ENCODE measurements at places on chromosomes 13 and 19. TPM values are rescaled to one million over a fixed set of nuclear protein-coding genes. Genes with fewer than 3 reads are reported as not detected.

The TTC9B gene
- total RNA-seq = not detected

The TBXA2R gene
- 0.70 TPM for total RNA-seq

The ZNF780A gene
- total RNA-seq = 43.5 TPM

The PNKP gene
- 171 TPM for total RNA-seq

The F10 gene
- not detected for total RNA-seq

The ZNF420 gene
- total RNA-seq = 28.6 TPM

The NCR1 gene
- not detected for total RNA-seq

The SLC15A1 gene
- total RNA-seq = not detected

The KASH5 gene
- 0.69 TPM for total RNA-seq

The ZNF253 gene
- 25.8 TPM for total RNA-seq

The MUC16 gene
- not detected for total RNA-seq

DNA sequence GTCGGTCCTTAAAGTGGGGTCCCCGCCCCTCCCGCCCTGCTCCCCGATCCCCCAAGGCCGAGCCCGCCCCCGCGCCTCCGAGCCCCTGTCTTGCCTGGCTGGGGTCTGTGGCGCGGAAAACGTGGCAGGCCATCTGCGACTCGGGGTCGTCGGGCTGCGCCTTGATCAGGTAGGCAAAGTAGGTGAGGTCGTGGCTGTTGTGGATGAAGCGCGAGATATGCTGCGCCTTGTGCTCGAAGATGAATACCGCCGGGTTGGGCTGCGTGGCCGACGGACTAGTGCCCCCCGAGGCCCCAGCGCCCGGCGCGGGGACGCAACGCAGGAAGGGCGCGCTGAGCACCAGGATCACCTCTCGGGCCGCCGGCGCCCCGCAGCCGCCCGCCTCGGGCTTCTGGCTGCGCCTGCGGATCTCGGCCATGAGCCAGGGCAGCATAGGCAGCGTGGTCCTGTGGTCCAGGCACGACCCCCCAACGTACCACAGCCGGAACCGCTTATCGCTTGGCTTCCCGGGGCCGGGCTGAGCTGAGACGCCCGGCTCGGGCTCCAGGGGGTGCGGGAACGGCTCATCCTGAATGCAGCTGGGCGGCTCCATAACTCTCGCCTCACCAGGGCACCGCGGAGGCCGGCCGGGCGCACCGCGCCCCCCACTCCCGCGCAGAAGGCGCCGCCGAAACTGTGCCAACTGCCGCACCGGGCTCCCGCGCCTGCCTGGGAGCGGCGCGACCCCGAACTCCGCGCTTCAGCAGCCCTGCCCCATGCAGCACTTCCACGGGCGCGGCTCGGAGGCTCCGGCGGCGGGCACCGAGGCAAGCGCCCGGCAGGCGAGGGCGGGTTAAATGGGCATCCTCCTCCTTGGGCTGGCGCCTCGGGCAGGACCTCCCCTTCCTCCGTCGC, 546 bp downstream of the TBC1D4 start:
- H3K4me1 ChIP-seq = peaks cover 12% of the 10 kb centered on the region
- peak; percentile 7 for DNase-seq
- no peak overlapping the region for H3K4me3 ChIP-seq
- H3K36me3 ChIP-seq = no peaks in the 10 kb centered on the region
- no peak overlapping the region for H3K27ac ChIP-seq

DNA sequence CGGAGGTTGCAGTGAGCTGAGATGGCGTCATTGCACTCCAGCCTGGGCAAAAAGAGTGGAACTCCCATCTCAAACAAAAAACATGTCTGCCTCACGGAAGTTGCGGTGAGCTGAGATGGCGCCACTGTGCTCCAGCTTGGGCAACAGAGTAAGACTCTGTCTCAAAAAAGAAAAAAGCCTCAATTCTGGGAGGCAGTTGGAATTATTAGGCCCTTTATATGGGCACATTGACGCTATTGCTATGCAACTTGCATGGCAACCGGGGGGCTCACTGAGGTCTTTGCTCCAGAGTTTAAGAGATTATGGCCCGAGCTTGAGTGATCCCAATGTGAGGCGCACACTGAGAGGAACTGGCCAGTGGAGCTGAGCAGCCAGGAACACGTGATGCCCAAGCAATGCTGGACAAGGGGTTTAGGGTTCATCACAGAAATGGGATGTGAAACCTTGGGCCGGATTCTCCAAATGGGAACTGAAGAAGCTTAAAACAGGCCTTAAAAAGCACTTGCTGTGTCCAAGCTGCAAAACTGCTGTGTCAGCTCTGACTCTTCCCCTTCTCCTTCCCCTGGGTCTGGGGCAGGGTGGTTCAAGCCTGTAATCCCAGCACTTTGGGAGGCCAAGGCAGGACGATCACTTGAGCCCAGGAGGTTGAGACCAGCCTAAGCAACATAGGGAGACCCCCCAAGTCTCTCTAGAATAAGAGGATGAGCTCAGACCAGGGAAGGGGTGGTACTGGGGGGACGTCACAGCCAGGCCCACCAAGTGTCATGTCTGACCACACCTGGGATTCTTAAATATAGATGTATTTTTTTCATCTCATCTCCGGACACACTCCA, 2.5 kb downstream of the FTL start:
- no peaks in the 10 kb centered on the region for H3K27me3 ChIP-seq
- H3K36me3 ChIP-seq = peaks cover 17% of the 10 kb centered on the region
- no peak overlapping the region for H3K4me3 ChIP-seq

GRCh38 chr13:73254827-73255226, 196.0 kb downstream of the KLF5 start:
- DNase-seq = no peak
- H3K4me1 ChIP-seq = no peaks in the 10 kb centered on the region
- no peaks in the 10 kb centered on the region for H3K36me3 ChIP-seq
- H3K27ac ChIP-seq = no peak overlapping the region

- H3K4me3 ChIP-seq = no peak overlapping the region
- no peaks in the 10 kb centered on the region for H3K36me3 ChIP-seq
- H3K27ac ChIP-seq = no peak overlapping the region
- H3K27me3 ChIP-seq = no peaks in the 10 kb centered on the region
- DNase-seq = no peak
- H3K4me1 ChIP-seq = no peaks in the 10 kb centered on the region
Observed at GRCh38 chr13:25660996-25661395, 289.2 kb downstream of the ATP8A2 start.

- H3K36me3 ChIP-seq = no peaks in the 10 kb centered on the region
- H3K4me1 ChIP-seq = peaks cover 19% of the 10 kb centered on the region
- DNase-seq = no peak
- no peak overlapping the region for H3K4me3 ChIP-seq
- no peaks in the 10 kb centered on the region for H3K27me3 ChIP-seq
Observed at GRCh38 chr19:16457195-16457953, 14.4 kb downstream of the EPS15L1 start.

DNA sequence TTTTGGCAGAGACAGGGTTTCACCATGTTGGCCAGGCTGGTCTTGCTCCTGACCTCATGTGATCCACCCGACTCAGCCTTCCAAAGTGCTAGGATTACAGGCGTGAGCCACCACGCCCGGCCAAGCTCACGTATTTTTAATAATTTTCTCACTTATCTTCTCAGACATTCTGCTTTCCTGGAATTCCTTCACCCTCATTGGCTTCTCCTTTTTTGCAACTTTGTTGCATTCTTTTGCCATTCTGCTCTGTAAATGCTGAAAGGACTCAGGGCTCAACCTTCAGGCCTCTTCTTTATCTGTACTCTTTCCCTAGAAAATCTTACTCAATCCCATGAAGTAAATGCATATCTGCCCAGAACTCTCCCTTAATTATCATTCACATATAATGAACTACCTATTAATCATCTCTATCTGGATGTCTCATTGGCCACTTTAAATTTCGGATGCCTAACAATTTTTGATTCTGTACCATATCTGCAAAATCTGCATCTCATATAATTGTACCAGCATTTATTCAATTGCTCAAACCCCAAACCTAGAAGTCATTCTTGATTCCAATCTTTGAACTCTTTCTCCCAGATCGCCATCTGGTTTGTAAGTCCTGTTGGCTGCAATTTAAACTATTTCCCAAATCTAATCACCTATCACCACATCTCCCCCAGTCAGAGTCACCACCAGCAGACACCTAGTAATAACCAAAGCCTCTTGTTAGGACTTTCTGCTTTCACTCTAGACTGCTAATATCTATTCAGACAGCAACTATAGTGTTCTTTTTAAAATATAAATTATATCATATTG, 18.2 kb upstream of the OXGR1 start:
- H3K36me3 ChIP-seq = no peaks in the 10 kb centered on the region
- peaks cover 11% of the 10 kb centered on the region for H3K4me1 ChIP-seq
- H3K4me3 ChIP-seq = no peak overlapping the region
- no peak overlapping the region for H3K27ac ChIP-seq
- no peak for DNase-seq
- H3K27me3 ChIP-seq = peaks cover under 1% of the 10 kb centered on the region

GRCh38 chr13:92609376-92609775, 617.2 kb upstream of the GPC6 start:
- no peak overlapping the region for H3K4me3 ChIP-seq
- no peaks in the 10 kb centered on the region for H3K4me1 ChIP-seq
- no peak for DNase-seq
- no peaks in the 10 kb centered on the region for H3K27me3 ChIP-seq
- no peak overlapping the region for H3K27ac ChIP-seq
- H3K36me3 ChIP-seq = no peaks in the 10 kb centered on the region

GRCh38 chr13:48402325-48402932, 10.5 kb downstream of the LPAR6 start:
- no peaks in the 10 kb centered on the region for H3K27me3 ChIP-seq
- peaks cover 95% of the 10 kb centered on the region for H3K4me1 ChIP-seq
- no peak overlapping the region for H3K4me3 ChIP-seq
- no peaks in the 10 kb centered on the region for H3K36me3 ChIP-seq
- DNase-seq = no peak

DNA sequence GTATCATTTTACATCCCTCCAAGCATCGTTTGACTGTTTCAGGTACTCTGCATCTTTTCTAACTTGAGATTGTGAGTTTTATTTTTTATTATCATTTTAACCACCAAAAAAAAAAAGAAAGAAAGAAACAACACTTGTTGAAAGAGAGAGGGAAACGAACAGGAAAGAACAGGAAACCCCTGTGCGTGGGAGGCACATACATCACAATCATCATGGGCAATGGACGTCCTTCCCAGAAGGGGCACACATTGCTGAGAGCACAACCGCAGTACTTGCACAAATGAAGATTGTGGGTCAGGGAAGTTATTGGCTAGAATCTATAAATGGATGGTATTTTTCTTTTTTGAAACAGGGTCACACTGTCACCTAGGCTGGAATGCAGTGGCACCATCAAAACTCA, 1.7 kb downstream of the CLC start:
- no peak overlapping the region for H3K27ac ChIP-seq
- peaks cover 3% of the 10 kb centered on the region for H3K27me3 ChIP-seq
- no peak overlapping the region for H3K4me3 ChIP-seq

- H3K4me3 ChIP-seq = no peak overlapping the region
- H3K27ac ChIP-seq = no peak overlapping the region
- DNase-seq = no peak
- no peaks in the 10 kb centered on the region for H3K4me1 ChIP-seq
Observed at GRCh38 chr13:98246538-98247172, 69.6 kb upstream of the RNF113B start.

GRCh38 chr13:82827724-82828123, 1054.5 kb downstream of the SLITRK1 start:
- H3K36me3 ChIP-seq = no peaks in the 10 kb centered on the region
- no peaks in the 10 kb centered on the region for H3K4me1 ChIP-seq
- no peaks in the 10 kb centered on the region for H3K27me3 ChIP-seq
- H3K27ac ChIP-seq = no peak overlapping the region
- H3K4me3 ChIP-seq = no peak overlapping the region

- H3K36me3 ChIP-seq = no peaks in the 10 kb centered on the region
- peaks cover 98% of the 10 kb centered on the region for H3K4me1 ChIP-seq
- H3K27me3 ChIP-seq = no peaks in the 10 kb centered on the region
- peak overlapping the region; percentile 89 for H3K27ac ChIP-seq
- DNase-seq = no peak
Observed at GRCh38 chr19:16370641-16371391, 46.2 kb downstream of the KLF2 start.
